Astrocyte (in vitro differentiated cells and primary cell): ENCODE measurements at places on chromosomes 16 and 17. TPM values are rescaled to one million over a fixed set of nuclear protein-coding genes. Genes with fewer than 3 reads are reported as not detected.

- DNase-seq: peak; percentile 51
These were observed 16.8 kb downstream of the NQO1 start for GRCh38 chr16:69709456-69710084.

DNA sequence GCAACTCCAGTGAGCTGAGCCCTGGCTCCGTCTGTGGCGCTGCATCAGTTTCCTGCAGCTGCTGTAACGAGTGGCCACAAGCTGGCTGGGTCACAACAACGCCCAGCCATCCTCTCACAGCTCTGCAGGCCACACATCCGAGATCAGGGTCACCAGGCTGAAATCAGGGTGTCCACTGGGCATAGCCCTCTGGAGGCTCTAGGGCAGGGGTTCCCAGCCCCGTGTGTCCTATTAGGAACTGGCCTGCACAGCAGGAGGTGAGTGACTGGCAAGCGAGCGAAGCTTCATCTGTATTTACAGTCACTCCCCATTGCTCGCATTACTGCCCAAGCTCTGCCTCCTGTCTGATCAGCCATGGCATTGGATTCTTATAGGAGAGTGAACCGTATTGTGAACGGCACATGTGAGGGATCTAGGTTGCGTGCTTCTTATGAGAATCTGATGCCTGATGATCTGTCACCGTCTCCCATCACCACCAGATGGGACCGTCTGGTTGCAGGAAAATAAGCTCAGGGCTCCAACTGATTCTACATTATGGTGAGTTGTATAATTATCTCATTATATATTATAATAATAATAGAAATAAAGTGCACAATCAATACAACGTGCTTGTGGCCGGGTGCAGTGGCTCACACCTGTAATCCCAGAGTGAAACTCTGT, 176.5 kb downstream of the SEC14L1 start:
- no peak for DNase-seq

The ZNF200 gene
- 8.6 and 9.2 TPM in 2 replicates for total RNA-seq

The MMP25 gene
- total RNA-seq: 0.89 and 1.3 TPM in 2 replicates

The SP6 gene
- 1.3 and 1.6 TPM in 2 replicates for total RNA-seq
